ENCODE measurements at places on chromosomes 2 and 18. TPM values are rescaled to one million over a fixed set of nuclear protein-coding genes. Genes with fewer than 3 reads are reported as not detected.
A peak's percentile ranks its signal among the peaks of the same experiment; 100 is the strongest.

DNA sequence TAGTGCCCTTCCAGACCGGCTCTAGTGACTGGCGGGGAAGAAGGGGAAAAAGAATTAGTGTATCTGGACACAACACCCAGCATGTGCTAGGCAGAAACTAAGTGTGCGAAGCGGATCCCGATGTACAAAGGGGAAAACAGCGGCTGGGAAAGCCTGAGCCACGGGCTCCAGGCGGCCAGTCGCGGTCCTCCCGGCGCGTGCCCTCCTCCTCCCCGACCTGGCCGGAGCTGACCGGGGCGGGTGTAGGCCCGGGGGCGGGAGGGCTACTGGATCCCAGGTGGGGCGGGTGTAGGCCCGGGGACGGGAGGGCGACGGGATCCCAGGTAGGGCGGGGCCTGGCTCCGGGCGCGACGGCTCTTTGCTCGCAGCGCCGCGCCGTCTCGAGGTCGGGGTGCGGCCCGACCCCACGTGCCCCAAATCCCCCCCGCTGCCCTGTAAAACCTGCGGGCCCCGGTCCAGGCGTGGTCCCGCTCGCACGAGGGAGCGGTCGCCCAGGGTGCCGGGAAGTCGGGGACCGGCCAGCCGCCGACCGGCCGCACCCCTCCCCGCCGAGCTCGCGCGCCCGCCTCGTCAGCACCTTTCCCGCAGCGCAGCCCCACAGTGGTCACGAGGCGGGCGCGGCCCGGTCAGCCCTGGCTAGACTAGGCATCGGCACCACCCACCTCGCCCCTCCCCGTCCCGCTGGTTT, 48.8 kb downstream of the C2orf42 start:
- peak; percentile 47 for DNase-seq

- DNase-seq: no peak
These were observed 130.4 kb upstream of the ZFP36L2 start for GRCh38 chr2:43356774-43357173.

- DNase-seq: no peak
These were observed 94.2 kb upstream of the SP3 start for GRCh38 chr2:174059178-174059883.

DNA sequence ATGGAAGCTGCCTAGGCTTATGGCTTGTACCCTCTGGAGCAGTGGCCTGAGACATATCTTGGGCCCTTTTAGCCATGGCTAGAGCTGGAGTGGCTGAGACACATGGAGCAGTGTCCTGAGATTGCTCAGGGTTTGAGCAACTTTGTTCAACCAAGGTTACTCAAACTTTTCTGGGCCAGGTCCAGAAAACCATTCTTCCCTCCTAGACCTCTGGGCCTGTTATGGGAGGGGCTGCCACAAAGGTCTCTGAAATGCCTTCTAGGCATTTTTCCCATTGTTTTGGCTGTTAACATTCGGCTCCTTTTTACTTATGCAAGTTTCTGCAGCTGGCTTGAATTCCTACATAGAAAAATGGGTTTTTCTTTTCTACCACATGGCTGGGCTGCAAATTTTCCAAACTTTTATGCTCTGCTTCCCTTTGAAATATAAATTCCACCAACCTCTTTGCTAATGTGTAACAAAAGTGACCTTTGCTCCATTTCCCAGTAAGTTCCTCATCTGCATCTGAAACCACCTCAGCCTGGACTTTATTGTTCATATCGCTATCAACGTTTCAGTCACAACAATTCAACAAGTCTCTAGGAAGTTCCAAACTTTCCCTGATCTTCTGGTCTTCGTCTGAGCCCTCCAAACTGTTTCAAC, 84.9 kb upstream of the MAP4K3 start:
- no peak for DNase-seq

SP140L gene
- 0.83 TPM for total RNA-seq

SLC30A3 gene
- total RNA-seq: 0.24 TPM

UPP2 gene
- total RNA-seq: not detected

- no peak for DNase-seq
These were observed 115.6 kb upstream of the CYP1B1 start for GRCh38 chr2:38191516-38191915.

DNA sequence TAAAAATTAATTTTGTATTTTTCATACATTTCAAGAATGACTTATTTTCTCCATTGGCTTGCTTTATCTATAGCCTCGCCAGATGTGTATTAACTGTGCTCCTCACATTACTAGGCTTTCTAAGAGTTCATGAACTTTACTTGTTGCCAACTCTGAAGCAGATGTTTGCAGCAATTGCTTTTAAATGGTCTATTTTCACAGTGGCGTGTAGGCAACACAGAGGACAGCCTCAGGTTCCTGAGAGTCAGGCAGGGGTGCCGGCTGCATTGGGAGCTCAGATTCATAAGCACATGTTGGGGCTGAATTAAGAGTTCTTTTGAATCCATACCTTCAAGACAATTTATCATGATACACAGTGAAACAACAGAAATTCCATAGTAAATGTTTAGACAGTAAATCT, 179.2 kb upstream of the PXDN start:
- DNase-seq: no peak

DNA sequence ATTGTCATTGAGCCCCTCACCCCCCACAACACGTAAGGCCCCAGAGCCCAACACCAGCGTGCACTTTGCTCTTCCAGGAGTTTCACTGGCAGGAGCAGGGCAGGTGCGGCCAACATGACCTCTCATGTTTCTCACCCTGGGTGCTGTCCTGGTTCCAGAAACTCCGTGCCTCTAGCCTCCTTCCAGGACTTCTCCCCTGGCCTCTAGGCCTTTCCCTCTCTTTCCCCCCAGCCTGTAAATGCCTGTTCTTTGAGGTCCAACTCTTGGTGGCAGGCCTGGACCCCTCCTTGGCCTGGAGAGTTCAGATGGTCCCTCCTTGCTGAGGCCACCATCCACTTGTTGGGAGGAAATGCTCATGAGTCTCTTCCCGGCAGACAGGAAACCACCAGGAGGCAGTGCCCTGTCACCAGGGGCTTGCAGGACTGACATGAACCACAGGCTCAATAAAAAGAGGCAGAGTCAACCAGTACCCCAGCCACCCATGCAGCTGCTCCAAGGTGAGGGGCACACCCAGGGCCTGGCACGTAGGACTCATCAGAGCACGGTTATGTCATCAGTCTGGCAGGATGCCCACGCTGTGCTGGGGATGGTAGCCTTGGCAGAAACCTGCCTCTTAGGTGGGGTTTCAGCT, 1.5 kb downstream of the MALL start:
- DNase-seq: no peak

GRCh38 chr2:79801082-79801481, 288.2 kb downstream of the CTNNA2 start:
- no peak for DNase-seq

MYL1 gene
- not detected for total RNA-seq

OXER1 gene
- total RNA-seq: not detected

CSRNP3 gene
- 0.32 TPM for total RNA-seq

FN1 gene
- 551 TPM for total RNA-seq

TMEM182 gene
- total RNA-seq: 3.3 TPM

DNA sequence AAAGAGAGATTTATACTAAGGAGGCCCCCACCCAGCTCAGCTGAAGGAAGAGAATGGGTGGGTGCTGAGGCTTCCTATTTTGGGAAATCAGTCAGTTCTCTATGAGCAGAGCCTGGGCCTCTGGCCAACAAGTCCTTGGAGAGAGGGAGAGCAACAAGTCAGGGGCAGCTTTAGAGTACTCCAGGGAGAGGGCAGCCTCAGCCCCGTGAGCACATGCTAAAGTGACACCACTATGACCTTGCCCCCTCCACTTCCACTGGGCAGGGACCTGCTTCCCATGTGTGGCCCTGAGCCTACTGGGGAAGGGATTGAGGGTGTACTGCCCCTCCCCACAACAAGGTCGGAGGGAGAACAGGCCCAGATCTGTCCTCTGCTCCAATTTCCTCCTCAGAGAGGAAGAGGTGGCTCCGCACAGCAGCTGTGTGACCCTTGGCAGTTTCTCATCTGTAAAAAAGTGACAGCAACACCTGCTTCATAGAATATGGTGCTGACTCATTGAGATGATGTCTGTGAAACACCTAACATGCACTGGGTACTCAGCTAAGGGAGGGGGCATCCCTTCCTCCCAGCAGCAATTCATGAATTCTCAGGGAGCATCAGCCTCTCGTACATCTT, 72.9 kb downstream of the CLHC1 start:
- no peak for DNase-seq

DNA sequence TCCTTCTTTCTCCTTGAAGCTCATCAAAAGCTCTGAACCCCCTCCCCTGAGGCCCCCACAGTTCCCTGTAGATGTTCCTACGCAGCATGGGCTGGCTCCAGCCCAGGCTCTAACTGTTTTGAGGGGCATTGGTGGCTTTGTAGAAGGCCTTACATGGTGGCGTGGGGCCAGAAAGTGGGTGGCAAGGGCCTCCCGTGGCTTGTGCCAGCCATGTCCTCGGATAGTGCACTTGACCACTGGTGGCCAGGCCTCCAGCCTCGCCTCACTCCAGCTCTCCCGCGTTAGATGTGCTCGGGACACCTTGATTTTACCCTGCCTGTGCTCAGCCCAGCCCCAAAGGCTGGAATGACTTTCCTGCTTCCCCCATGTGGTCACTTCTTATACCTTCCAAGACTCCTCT, 92.9 kb downstream of the TWIST2 start:
- DNase-seq: no peak

GRCh38 chr2:83069724-83070123, 1389.4 kb downstream of the SUCLG1 start:
- DNase-seq: peak; percentile 12

DNA sequence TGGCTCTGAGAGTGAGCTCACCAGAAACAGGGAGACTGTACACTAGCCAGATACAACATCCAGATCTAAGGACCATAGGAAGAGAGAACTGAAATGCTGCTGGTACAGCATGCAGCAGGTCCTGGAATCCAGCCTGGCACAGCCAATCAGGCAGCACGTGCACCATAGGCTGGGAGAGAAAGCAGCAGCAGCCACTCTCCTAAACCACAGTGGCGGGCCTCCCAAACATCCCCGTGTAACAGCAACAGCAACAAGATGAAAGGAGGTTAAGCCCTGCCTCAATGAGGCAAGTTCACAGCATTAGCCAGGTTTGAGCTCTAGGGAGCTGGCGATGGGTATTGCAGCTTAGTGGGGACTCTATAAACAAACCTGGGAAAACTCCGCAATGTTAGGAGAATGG, 192.0 kb downstream of the EPHA4 start:
- no peak for DNase-seq

GRCh38 chr2:118925981-118926380, 16.0 kb upstream of the MARCO start:
- no peak for DNase-seq

DNA sequence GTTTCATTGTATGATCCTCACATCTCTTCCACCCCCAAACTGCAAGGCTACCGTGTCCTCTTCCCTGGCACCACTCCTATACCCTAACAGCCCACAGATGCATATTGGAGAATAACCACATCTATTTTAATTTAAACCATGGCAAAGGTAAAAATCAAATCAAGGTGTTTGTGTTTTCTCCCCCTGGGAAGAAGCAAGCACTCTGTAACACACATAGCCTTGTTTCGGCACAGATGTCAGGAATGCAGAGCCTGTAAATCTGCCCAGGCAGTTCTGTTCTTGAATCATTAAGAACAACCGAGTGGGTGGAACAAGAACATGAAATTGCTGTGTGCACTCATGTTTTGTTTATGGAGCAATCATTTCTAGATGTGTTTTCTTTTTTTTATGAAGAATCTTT, 6.8 kb upstream of the COX7A2L start:
- DNase-seq: no peak

DNA sequence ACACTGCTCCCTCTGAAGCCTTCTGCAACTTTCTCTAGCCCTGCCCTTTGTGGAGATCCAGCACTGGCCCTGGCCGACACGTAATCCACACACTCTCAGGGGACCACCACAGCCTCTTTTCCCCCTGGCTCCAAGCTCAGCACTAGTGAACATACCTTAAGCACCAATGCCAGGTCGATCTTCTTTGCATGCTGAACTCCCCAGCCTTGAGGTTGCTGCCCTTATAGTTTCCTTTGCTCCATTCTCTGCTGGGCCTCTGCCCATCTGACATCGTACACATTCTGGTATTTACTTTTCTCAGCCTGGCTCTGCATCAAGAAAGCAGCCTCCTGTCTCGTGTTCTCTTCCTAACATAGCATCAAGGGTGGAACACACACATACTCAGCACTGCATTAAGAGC, 361.5 kb downstream of the LPIN1 start:
- DNase-seq: no peak

DNA sequence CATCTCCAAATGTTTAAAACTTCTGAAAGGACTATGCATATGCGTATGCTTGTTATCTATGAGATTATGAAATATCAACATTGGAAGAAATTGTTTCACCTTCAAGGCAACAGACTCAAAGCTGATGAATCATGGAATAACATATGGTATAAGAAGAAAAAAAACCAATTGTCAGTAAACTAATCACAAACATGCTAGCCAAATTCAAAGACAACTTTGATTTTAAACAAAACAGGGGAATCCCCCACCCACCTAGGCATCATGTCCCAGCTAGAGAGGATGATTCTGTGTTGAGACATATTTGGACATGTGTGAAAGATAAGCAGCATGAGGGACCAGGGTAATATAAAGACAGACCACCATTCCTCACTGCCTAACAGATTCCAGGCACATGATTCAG, 147.7 kb downstream of the WDPCP start:
- DNase-seq: no peak

Data from SK-MEL-5 (cell line).